Erythroblast (primary cell): ENCODE measurements at places on chromosomes 5 and 9.

GRCh38 chr9:81741103-81741502 is 51.8 kb upstream of the TLE1 start:
- no peak for DNase-seq

- no peak for DNase-seq
Measured at GRCh38 chr5:42830924-42831323, 19.2 kb upstream of the SELENOP start.

- DNase-seq = no peak
Measured at GRCh38 chr9:100428871-100429654, 2.1 kb downstream of the MSANTD3 start.

GRCh38 chr5:39503155-39503554 is 78.4 kb upstream of the DAB2 start:
- no peak for DNase-seq

GRCh38 chr5:113199122-113199905 is 222.7 kb downstream of the DCP2 start:
- DNase-seq = no peak

DNA sequence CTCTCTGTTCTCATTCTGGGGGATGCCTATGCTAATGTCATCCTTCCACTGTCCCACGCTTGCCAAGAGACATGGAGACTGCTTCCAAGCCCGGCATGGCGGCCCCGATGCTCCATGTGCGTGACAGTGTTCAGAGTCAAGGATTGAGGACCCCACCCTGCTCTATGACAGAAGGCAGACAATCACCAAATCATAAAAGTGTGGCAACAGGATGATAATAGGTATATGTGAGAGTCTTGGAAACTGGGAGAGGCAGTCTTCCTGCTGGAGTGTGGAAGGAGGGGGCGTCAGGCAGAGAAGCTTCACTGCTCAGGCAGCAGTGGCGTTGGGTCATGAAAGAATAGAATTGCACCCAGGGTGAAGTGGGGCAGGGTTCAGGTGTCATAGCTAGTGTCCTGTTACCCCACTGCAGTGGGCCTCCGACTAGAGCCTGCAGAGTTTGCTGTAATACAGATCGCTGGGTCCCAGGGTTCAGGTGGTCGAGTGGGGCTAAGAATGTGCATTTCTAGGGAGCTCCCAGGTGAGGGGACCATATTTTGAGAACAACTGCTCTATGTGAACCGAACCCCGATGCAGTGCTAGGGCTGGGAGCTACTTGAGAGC is 12.5 kb upstream of the GADD45G start:
- DNase-seq = no peak

- DNase-seq = no peak
Measured at GRCh38 chr9:14723301-14723700, 768 bp upstream of the CER1 start.

GRCh38 chr5:148179234-148179824 is 11.0 kb downstream of the SPINK14 start:
- DNase-seq = peak; percentile 72

- no peak for DNase-seq
Measured at GRCh38 chr9:128554155-128554862, 1.9 kb downstream of the SPTAN1 start.

GRCh38 chr5:14824499-14824898 is 47.1 kb downstream of the ANKH start:
- DNase-seq = no peak

DNA sequence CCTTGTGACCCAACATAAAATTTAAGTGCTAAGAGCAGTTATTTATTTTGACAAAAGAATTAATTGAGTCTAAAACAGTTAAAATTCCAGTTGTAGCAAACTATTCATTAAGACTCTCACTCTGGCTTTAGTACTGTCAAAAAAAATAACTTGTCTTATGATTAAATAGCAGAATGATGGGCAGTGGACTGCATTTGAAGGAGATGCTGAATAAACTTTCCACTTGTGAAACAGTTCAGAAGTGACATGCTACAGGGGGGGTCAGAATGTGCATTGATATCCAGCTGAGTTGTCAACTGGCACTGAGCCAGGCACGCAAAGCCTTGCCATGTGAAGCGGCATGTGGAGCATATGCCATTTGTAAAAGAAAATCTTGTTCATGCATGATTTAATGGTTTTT is 76.0 kb downstream of the FCHO2 start:
- DNase-seq = peak; percentile 50

DNA sequence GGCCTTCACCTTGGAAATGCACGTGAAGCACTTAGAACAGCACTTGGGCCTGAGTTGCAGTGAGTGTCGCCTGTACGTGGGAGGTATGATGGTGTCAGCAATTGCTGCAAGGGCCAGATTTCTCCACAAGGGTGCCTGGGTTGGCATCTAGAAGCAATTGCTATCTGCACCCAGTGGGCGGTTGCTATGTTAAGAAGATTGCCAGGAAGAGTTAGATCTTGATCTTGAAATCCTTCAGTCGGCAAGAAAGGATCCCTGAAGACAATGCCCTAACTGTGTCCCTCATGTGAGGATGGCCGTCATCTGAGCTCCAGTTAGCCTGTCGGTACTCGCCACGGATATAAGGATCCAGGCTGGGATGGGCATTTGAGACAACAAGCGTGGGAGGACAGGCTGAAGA is 62.9 kb downstream of the MAMDC2 start:
- no peak for DNase-seq

- no peak for DNase-seq
Measured at GRCh38 chr5:383621-384020, 59.4 kb upstream of the EXOC3 start.

DNA sequence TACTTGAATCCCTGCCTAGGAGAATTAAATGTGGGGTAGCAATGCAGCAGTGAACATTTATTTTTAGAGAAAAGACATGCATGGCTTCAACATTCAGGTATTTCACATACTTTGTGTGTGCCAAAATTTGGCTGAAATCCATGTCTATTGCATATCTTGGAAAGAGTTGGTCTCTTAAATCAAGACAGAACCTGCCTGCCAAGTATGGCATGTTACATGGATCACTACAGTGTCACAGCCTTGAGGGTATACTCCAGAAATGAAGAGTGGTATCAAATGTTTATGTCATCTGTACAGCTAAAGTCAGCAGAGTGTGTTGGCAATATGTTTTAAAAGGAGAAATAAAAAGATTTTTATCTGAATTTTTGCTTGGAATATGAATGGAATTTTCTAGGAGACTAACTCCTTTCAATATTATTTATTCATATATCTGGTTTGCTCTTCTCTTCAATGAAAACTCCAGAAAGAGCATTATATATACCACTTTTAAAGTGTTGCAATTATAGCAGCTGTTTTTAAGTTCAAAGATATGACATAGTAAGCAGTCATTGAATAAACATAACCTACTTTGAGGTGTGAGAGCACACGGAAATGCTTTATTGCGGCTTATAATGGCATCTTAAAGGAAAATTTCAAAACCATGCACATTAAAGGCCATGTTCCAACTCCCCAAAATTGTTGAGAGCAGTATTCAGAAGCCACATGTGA is 95.4 kb upstream of the MINAR2 start:
- no peak for DNase-seq

DNA sequence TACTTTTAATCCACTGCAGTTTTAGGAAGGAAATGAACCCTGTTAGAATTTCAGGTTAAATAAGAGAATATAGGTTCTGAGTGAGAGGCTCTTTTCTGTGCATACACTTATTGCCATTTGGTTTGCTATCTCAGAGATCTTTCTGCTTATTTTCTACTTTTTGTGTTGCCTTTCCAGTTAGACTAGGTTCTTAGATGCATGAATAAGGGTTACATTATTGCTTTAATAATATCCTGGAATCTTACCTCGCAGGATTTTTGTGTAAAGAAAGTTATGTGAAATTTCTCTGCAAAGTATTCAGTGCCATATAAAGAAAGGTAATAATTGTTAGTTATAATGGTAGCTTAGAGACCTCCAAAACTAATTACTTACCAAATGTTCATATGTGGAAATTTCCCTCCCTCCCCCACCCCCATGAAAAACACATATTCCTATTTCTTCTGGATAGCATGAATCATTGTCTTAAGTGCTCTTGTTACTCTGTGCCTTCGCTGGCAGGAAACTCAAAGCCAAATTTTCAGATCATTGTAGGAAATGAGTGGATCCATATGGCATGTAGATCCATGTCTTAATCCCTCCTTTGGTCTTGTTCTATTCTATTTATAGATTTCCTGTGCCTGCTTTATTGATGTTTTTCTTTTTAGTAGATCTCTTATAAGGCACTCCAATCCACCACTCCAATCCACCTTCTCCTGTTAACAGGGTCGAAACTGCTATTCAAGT is 2.7 kb upstream of the APBA1 start:
- no peak for DNase-seq

DNA sequence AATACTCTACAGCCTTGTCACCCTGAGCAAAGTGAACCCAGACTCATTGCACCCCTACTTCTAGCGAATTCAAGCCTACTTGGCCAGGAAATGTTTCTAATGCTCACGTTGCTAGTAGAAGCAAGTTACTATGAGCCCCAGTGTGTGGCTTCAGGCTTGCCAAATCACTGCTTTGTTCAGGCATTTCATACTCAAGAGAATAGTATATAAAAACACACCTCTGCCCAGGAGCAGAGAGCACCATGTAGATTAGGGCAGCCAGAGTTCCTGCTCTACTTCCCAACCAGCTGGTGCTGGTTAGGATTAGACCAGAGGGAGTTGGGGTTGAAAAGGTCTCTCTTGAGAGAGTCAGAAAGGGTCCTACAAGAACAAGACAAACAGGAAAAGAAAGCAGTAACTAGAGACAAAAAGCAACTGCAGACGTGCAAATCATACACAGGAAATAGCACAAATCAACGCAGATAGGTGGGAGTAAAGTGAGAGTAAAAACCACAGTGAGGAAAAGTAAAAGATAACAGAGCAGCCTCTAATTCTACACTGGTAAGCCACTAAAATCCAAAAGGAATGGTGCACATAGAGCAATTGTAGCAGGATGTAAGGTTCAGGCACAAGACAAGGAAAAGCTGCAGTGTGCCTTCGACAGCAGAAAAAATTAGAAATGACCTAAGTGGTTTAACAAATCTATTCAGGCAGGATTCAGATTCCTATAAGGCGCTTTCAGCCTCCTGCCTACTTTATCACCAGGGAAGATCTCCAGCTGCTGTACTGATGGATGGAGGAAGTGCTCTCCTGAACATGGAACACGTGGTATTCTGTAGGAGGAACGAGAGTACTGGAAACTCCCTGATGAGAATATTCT is 49.6 kb upstream of the KIF2A start:
- DNase-seq = no peak

GRCh38 chr5:1317921-1318565 is 23.2 kb upstream of the TERT start:
- DNase-seq = no peak

- peak; percentile 61 for DNase-seq
Measured at GRCh38 chr5:179870403-179870903, 11.8 kb upstream of the MRNIP start.

- DNase-seq = no peak
Measured at GRCh38 chr5:132150565-132150964, 77.0 kb downstream of the CSF2 start.

- DNase-seq = no peak
Measured at GRCh38 chr5:8907168-8907868, 638.6 kb downstream of the SEMA5A start.

GRCh38 chr5:149727336-149728035 is 2.6 kb upstream of the PPARGC1B start:
- DNase-seq = no peak

GRCh38 chr9:130905125-130905901 is 8.7 kb upstream of the QRFP start:
- no peak for DNase-seq
